Mononuclear cell (primary cell): ENCODE measurements at places on chromosomes 4 and X. TPM values are rescaled to one million over a fixed set of nuclear protein-coding genes. Genes with fewer than 3 reads are reported as not detected.

The MTNR1A gene
- total RNA-seq = not detected

The BMP3 gene
- total RNA-seq = 0.10 TPM

The BRS3 gene
- total RNA-seq = not detected

The RAB41 gene
- not detected for total RNA-seq

The SLC49A3 gene
- total RNA-seq = 2.9 TPM

The RBMX2 gene
- 19.7 TPM for total RNA-seq

The FAM241A gene
- 3.4 TPM for total RNA-seq

The TAF7L gene
- not detected for total RNA-seq

The POLN gene
- 1.4 TPM for total RNA-seq

The TCEAL6 gene
- total RNA-seq = not detected

The KIAA1210 gene
- not detected for total RNA-seq

The MAGEA2 gene
- not detected for total RNA-seq

The MAGEA6 gene
- not detected for total RNA-seq

The COL4A6 gene
- total RNA-seq = not detected
